ENCODE measurements at places on chromosomes 6 and 20.

GRCh38 chr20:25987073-25987927 is 290.6 kb upstream of the ZNF337 start:
- DNase-seq = peak; percentile 79

- DNase-seq = no peak
These were observed 2.0 kb downstream of the PDE10A start for GRCh38 chr6:165660857-165661663.

- no peak for DNase-seq
These were observed 42.6 kb upstream of the PLEKHG1 start for GRCh38 chr6:150557043-150557599.

DNA sequence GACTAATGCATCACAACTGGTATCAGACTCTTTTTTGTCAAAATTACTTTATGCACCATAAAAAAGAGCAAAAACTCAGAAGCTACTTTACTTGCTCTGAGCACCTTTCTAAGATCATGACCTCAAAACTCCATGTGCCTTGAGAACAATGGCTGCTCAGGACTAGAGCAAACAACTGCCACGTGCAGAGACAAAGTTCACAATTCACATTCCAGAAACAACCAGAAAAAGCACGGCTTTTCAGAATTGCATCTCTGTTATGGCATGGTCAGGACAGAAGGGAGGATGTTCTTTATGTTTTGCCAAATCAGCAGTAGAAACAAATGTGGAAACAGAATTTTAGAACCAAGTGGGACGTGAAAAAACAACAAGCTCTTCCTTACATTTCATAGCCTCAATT is 70.5 kb downstream of the CNKSR3 start:
- no peak for DNase-seq

- DNase-seq = peak; percentile 55
These were observed 6.0 kb downstream of the OPN5 start for GRCh38 chr6:47787620-47788497.

DNA sequence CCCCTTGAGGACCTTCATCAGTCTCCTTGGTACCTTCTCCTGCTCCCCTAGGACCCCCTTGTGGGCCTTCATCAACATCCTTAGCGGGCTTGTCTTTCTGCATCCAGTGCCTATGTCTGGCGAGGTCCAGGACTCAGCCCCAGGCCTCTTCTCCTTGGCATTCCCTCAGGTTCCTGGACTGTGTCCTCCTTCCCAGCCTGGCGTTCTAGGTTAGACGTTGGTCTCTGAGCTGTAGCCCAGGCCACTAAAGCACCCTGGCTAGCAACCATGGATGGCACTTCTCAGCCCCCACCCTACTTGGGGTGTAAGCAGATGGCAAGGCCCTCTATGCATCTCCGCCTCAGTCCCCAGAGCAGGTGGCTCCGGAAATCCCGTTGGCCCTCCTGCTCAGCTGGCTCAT is 51.5 kb upstream of the NNAT start:
- no peak for DNase-seq

DNA sequence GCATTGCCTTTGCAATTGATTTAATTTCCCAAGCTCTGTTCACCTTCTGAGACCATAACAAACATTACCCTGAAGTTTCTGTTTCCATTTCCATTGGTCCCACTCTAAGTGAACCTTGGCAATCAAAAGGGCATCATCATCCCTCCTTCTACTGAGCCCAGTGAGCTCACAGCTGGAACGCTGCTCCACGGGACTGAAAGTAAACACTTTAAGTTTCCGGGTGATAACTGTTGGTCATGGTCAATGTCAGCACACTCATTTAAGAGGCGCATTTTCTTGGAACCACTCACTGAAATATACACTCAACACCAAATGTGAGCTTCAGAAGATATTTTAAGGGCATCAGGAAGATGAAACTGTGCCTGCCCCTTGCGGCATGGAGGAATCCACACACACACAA is 37.1 kb upstream of the RPS6KA2 start:
- no peak for DNase-seq

DNA sequence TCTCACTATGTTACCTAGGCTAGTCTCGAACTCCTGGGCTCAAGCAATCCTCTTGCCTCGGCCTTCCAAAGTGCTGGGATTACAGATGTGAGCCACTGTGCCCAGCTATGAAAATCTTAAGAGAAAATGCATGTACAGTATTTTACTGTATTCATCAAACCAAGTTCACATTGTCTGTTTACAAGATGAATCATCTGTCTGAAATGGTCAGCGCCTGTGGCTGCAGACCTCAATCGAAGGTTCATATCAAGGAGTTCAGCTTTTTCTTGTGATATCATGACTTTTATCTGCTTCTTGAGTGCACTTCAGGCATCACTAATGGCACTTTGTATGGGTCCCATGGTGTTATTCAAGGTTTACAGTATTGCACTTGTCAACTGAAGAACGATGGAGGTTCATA is 155.1 kb downstream of the SLC16A10 start:
- DNase-seq = no peak

DNA sequence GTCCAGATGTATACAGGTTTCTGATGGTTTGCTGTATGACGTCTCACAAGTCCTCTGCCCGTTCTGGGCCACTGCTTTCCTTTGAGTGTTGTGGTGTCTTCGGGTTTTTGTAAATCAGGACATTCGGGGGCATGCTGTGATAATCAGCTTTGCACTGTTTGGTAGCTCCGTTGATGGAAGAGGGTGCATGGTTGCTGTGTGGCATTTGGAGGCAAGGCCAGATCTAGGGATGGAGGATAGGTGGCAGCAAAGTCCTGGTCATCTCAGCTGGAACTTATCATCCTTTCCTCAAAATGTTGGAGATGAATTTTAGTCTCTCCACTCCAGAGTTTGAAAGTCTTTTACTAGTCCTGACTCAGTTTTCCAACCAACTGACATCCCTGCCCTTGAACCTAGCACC is 91.0 kb downstream of the SCP2D1 start:
- no peak for DNase-seq

DNA sequence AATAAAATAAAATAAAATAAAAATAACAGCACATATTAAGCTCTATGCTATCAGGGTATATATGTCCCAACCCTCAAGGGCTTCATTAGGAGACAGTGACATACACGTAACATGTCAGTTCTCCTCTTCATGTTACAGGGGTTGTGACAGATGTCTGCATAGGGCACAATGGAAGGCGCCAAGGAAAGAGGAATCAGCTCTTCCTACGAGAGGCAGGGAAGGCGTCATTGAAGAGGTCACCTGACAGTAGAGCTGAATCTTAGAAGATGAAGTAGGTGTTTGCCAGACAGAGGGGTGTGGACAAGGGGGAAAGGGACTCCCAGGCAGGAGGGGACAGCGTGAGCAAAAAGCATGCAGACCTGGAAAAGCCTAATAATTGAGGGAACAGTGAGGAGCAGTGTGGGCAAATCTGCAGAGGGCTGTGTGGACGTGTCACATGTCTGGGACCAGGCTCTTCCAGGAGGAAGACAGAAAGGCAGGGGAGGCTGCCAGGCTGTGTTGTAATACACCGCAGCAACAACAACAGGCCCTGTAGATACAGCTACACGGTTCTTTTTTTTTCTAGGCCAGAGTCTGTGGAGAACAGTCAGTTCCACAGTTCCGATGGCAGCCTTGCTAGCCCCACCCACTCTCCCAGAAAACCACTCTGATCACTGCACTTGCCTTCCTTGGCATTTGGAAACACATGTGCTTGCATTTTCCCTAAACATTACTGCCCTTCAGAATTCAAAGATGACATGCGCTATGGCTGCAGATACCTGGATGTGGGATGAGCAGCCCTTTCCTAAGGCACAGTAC is 2.5 kb upstream of the FKBP5 start:
- no peak for DNase-seq

DNA sequence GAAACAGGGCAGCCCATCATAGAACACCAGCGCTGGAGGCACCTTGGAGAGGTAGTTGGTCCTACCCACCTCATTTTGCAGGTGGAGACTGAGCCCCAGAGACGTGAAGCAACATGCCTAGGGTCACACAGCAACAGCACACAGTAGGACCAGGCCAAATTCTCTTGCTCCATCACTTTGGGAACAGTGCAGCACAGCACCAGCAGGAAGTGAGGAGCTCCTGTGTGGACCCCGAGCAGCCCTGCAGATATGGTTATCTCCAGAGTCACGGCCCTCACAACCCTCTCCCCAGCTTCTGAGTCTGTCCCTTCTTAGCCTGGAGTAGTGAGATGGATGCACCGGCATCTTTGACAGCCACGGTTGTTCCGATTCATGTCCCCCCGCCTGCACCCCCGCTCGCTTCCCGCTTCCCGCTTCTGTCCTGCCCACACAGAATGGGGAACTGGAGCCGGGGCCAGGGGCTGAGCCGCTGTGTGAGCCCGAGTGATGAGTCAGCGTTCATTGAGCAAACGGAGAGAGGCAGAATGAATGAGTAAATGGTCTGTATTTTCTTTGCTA is 72.6 kb upstream of the DUSP22 start:
- peak; percentile 55 for DNase-seq

DNA sequence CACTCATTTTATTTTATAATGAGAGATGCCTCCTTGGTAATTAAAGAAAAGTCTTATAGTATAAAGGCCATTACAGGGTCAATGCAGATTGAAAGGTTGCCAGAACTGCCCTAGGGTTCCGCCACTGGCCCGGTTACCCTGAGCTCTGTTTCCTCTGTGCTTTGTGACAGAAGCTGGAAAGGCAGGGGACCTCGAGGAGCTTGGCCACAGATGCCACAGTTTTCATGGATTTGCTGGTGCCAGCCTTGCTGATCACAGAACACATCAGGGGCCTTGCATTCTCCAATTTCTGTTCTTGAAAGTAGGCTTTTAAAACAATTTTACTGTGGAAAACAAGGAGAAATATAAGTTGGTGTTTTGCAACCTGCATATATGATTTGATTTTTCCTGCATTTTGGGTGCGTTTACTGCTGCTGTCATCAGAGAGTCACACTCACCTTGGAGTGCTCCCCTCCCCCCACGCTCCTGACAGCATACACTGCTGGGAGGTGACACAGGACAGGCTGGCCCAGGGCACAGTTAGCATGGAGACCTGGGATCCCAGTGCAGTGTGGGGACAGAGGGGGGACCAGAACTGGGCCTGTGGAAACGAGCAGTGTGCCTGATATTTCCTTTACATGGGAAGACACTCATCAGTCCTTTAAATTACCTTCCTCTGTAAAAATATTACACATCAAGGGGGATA is 142.8 kb downstream of the CFAP61 start:
- no peak for DNase-seq

DNA sequence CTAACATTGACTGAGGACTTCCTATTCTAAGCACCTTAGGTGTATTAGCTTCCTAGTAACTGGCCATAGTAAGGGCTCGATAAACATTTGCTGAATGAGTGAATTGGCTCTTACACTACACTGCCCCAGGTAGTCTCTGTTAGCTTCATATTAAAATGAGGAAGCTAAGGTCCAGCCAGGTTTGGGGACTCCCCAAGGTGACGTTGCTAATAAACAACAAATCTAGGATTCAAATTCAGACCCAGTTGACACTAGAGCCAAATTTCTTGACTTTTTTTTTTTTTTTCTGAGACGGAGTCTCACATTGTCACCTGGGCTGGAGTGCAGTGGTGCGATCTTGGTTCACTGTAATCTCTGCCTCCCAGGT is 16.2 kb downstream of the ARHGAP40 start:
- DNase-seq = no peak
